ENCODE measurements at places on chromosomes 5 and 9.
A peak's percentile ranks its signal among the peaks of the same experiment; 100 is the strongest.

GRCh38 chr5:170266570-170267381 is 30.8 kb downstream of the LCP2 start:
- peak; percentile 59 for DNase-seq

GRCh38 chr5:14683906-14684455 is 19.5 kb downstream of the OTULIN start:
- no peak for DNase-seq

DNA sequence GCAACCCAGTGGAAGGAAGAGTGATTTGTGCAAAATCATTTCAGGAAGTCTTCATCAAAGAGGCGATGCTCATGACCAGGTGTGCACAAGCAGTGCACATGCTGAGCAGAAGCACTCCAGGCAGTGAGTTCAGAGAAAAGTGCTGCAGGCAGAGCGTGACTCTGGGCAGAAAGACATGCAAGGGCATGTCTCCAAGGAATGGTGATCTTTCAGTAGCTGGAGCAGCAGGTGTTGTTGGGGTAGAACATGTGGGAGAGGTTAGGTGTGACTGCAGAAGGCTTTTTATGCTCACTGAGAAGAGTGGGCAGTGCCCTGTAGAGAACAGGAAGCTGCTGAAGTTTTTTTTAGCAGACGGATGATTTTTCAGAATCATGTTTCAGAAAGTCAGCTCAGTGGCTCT is 545.4 kb upstream of the TLE4 start:
- no peak for DNase-seq

DNA sequence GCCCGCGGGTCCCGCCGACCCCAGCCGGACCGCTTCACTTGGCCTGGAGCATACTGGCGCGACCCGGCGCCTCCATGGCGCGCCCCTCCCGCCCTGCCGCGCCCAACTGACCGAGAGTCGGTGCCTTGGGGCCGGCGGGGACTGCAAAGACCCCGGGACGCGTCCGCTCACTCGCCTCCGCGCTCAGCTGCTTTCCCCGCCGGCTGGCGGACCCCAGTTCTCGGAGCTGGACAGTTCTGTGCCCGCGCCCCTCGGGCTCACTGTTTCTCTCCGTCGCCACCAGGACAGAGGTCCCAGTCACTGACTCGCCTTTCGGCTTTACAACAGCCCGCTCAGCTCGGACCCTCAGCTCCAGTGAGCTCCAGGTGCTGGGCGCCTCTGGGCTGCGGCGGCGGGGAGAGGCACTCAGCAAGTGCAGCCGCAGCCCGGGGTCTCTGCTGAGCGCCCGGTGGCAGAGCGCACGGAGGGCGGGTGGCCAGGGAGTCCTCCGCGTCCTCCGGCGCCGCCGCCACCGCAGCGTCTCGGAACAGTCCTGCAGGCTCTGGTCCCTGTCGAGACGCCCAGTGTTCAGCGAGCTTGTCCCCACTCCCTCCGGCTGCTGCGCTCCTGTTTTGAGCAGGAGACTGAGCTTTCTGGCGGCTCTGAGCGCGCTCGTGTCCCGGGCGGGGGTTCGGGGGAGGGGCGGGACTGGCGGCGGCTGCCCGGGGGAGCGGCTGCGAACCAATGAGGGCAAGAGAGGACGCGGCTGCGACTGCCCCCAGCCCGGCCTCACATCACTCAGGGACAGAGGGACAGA is at the start of gene SMIM32:
Gene SMIM32 (minus strand): TSS at position 637 of the 796 bp plus-strand sequence. CDS start 638 bp downstream, outside the sequence.
- DNase-seq, result no peak

DNA sequence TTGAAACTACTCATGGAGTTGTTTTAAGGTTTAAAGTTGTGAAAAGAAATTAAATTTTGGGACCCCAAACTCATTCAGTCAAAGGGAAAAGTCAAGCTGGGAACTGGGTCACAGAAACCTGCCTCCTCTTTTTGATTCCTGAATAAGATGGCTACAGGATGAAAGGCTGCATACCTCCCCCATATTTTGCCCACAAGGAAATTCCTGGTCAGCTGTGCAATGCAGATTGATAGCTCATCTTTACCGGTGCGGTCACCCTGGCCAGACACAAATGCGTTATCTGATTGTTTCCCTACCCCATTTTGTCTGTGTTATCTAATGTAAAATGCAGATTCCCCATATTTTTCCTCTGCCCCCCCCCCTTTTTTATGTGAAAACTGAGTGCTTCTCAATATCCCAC is 1.3 kb downstream of the HAVCR2 start:
- DNase-seq, result no peak

GRCh38 chr5:95848701-95849100 is 26.2 kb upstream of the GLRX start:
- DNase-seq, result no peak

- no peak for DNase-seq
Observed at GRCh38 chr5:160957312-160957861, 105.4 kb upstream of the ATP10B start.

DNA sequence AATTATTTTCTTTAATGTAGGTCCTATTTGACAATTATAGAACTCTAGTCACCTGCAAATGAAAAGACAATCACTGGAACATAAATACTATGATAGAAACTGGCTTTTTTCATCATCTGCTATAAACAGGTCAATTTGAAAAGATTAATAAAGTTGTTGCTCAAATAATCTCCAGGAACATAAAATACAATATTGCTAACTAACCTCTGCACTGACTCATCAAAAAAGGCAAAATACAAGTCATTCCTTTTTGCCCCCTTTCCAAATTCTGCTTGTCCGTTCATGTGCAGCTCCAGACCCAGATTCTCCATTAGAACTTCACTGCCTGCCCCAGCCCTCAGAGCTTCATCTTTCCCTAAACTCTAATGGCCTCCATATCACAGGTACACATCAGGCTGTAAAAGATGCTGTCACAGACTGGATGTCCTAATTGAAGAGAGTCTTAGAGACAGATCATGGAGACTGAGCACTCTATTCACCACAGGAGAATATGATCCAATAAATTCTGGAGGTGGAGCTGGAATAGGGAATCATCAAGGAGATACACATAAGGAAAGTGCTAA is 1.6 kb downstream of the DCTN4 start:
- DNase-seq, result no peak

DNA sequence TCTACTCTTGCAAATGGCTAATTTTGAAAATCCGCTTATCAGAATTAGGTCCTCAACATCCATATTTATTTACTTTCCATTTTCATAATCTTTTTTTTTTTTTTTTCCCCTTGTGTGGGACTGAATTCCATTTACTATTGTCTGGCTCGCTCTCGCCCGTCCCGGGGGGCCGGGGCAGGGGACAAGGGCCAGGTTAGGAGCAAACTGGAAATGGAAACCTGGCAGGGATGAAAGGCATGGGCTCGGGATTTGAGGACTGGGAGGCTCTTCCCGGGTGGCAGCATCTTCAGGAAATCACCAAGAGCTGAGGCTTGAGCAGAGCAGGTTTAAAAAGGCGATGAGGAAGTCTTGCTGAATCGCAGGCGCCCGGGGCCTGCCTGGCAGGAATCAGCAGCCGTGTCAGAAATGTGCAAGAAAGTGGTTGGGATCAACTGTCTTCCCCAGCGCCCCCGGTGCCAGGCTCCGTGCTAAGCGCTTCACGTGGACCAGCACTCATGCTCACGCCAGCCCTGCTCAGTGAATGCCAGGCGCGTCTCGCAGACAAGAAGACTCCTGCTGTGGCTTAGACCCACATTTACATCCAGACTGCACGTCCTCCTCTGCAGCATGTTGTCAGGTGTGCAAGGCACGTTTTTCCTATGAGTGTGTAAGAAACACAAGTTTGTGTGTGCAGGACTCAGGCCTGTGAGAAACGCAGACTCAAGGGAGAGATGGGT is 66.3 kb upstream of the UNC5A start:
- DNase-seq, result no peak

GRCh38 chr5:167642779-167643517 is 648.5 kb upstream of the WWC1 start:
- no peak for DNase-seq

- no peak for DNase-seq
Observed at GRCh38 chr5:74370168-74370567, 270.4 kb downstream of the ENC1 start.

DNA sequence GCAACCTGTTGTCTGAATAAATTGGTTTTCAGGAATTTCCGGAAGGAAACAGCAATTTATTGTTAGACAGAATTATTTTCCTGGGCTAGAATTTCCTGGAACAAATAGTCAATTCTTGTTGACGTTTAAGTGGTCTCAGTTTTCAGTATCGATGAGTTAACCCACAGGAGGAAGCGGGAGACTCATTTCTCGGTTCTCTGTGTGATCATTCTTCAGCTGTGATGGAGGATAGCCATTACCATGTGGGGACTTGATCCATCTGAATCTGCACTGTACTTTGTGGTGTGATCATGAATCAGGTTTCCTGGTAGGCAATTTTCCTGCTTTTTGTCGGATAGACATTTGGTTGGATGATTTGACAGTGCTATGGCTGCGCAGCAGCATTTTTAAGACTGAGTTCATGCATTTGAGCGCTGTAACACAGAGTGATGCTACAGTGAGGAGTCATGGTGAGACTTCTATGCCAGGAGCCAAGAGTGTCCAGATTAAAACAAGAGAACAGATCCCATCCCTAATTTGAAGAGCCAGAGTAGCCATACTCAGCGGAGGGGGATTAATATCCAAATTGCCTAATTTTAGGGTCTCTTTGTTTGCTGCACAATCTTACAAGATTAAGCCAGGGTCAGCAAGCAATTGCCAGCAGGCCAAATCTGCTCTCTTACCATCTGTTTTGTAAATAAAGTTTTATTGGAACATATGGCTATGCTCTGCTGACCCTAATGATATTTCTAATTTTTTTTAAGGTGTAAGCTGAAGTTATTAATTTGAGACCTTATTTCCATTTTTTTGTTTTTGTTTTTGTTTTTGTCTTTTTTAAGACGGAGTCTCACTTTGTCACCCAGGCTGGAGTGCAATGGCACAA is 355.9 kb downstream of the RAB3C start:
- no peak for DNase-seq

- DNase-seq, result no peak
Observed at GRCh38 chr9:14932231-14932630, 22.0 kb upstream of the FREM1 start.

DNA sequence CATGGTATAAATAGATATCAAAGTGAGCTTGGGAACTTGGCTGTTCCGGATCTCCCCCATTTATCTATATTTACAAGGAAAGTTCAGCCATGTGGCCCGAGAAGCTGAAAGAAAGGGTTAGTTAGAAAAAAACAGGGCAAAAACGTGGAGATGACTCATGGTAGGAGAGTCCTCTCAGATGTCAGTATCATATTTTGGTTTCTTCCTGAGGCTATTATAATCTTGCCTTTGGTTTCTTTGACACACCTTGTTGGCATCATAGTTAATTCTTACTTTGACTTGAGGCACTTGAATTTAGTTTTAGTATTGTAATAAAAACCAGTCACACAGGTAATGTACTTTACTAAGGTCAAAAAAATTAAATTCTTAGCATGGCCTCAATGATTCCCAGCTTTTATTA is 59.9 kb downstream of the GABRA6 start:
- no peak for DNase-seq

GRCh38 chr5:170571281-170571731 is 67.5 kb downstream of the KCNIP1 start:
- DNase-seq, result no peak

GRCh38 chr5:11273180-11273903 is 512.3 kb upstream of the DAP start:
- DNase-seq, result no peak

- no peak for DNase-seq
Observed at GRCh38 chr5:4511996-4512656, 628.0 kb upstream of the ADAMTS16 start.

DNA sequence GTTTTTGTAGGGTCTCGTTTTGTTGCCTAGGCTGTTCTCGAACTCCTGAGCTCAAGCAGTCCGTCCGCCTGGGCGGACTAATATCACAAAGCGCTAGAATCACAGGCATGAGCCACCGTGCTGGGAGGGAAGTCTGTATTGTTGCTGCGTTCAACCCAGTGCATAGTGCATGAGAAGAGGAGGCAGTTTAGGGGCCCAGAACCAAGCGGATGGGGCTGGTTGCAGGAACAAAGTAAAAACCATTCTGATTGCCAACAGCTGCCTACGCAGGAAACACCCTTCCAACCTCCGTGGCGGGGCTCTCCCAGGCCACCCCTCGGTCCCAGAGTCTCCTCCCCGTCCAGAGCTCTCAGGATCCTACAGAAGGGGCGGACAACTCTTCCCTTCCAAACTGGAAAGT is 87.1 kb downstream of the ANXA2R start:
- no peak for DNase-seq

Measured in effector CD8-positive, alpha-beta T cell (primary cell).